Mesothelial cell of epicardium (in vitro differentiated cells): ENCODE measurements at places on chromosomes 1 and 21. TPM values are rescaled to one million over a fixed set of nuclear protein-coding genes. Genes with fewer than 3 reads are reported as not detected.

Gene UTS2
- total RNA-seq, result not detected in 3 replicates

Gene ACKR1
- 0.34 to 0.53 TPM (median 0.38 TPM) in 3 replicates for total RNA-seq

Gene TMOD4
- total RNA-seq, result 0.77 to 1.7 TPM (median 1.1 TPM) in 3 replicates

Gene LENEP
- total RNA-seq, result 0.49 to 1.3 TPM (median 0.87 TPM) in 3 replicates

DNA sequence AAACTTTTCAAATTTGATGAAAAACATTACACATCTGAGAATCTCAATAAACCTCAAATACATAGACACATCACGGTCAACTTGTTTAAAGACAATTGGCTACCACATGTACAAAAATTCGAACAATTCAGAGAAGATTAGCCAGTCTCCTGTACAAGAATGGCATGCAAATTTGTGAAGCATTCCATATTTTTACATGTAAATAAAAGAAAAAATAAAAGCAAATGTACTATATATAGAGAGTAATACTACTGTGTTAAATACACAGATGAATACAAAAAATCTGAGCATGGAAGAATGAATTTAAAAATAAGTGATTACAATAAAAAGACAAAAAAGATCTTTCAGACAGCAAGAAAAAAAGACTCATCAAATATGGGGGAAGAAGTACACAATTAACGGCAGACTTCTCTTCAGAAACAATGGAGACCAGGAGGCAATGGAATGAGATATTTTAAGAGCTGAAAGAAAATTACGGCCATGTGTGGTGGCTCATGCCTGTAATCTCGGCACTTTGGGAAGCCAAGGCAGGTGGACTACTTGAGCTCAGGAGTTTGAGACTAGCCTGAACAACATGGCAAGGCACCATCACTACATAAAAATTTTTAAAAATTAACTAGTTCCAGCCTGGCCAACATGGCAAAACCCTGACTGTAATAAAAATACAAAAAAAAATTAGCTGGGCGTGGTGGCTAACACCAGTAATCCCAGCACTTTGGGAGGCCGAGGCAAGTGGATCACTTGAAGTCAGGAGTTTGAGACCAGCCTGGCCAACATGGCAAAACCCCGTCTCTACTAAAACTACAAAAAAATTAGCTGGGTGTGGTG, 23.2 kb downstream of the HAX1 start:
- DNase-seq, result no peak
- no peak overlapping the region for H3K4me3 ChIP-seq
- H3K4me1 ChIP-seq, result peaks cover 4% of the 10 kb centered on the region
- peaks cover 3% of the 10 kb centered on the region for H3K36me3 ChIP-seq
- no peaks in the 10 kb centered on the region for H3K27me3 ChIP-seq
- no peak overlapping the region for H3K27ac ChIP-seq

GRCh38 chr21:26846036-26846931, 1.1 kb upstream of the ADAMTS1 start:
- no peaks in the 10 kb centered on the region for H3K27me3 ChIP-seq
- H3K4me3 ChIP-seq, result peak overlapping the region; percentile 95
- peaks cover 43% of the 10 kb centered on the region for H3K4me1 ChIP-seq
- H3K36me3 ChIP-seq, result peaks cover 10% of the 10 kb centered on the region

DNA sequence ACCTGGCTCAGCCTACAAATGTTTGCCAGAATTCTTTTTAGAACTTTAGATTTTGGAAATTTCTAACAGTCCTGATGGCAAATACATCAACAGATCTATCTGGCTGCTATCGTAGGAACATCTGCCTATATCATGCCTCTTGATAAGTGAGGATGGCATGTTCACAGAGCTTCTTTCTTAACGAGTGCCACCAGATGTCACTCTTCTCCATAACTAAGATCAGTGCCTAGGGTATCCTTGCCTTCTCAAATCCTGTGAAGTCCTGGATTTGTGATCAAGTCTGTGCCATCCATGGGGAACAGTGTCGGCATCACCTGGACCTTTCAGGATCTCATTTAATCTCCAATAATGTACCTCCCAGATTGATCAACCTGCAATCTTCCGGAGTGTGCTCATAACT, 36.5 kb upstream of the CD5L start:
- H3K36me3 ChIP-seq, result no peaks in the 10 kb centered on the region
- no peak for DNase-seq

- no peaks in the 10 kb centered on the region for H3K36me3 ChIP-seq
- H3K4me3 ChIP-seq, result no peak overlapping the region
- no peak overlapping the region for H3K27ac ChIP-seq
- no peak for DNase-seq
Measured at GRCh38 chr1:63915121-63915520, 141.3 kb downstream of the ROR1 start.

DNA sequence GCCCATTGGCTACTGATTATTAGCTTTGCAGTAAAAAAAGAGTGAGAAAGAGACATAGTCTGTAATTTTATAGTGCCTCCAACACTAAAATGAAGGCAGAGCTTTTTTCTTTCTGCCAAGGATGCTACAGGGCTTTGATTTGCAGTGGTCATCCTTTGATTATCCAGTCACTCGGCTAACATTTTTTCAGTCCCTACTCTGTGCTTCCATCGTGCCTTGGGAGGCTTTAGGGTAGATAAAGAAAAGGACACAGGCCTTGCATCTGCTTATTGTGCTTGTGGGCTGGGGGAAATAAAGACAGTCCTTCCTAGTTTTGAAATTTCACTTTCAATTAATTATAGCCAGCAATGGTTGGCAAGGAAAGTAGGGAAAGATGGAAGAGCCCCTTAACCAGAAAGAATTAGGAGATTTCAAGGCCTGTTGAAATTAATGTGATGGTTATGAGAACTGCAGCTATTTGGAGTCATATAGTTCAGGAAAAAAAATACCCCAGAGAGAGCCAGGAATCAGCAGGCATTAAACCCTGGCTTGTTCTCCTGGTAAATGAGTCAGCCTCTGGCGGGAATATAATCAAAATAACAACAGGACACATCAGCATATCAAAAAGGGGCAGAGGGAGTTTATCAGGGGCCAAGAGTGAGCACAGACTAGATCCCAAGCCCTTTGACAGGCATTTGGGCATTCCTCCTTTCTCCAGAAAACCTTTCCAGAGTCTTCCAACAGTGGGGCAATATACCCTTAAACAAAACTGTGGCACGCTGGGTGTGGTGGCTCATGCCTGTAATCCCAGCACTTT, 27.4 kb downstream of the CACHD1 start:
- peaks cover 36% of the 10 kb centered on the region for H3K4me1 ChIP-seq
- H3K36me3 ChIP-seq, result no peaks in the 10 kb centered on the region
- H3K27me3 ChIP-seq, result no peaks in the 10 kb centered on the region

GRCh38 chr1:169186106-169186505, 79.6 kb downstream of the ATP1B1 start:
- no peak overlapping the region for H3K4me3 ChIP-seq
- H3K4me1 ChIP-seq, result peaks cover 11% of the 10 kb centered on the region
- no peak for DNase-seq
- peaks cover 18% of the 10 kb centered on the region for H3K36me3 ChIP-seq
- H3K27ac ChIP-seq, result no peak overlapping the region

DNA sequence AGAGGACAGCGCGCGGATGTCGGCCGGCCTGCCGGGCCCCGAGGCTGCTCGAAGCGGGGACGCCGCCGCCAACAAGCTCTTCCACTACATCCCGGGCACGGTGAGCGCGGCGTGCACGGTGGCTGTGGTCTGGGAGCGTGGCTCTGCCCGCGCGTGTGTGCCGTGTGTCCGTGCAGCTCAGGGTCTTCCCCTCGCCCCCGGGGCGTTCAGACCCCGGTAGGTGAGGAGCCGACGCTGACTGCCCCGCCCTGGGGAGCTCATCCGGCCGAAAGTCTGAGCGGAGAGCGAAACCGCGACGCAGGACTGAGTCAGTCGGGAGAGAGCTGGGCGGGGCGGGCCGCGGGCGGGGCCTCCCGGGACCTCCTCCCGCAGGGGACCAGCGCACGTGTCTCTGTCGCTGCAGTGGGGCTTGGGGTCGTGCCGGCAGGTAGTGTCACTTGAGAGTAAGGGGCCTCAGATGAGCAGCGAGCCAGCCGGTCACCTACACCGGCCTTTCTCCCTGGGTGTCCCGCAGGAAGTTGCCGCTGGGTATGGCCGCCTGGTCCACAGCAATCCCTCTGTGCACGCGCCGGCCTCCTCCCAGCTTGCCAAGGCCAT, 520 bp downstream of the PLEKHN1 start:
- H3K4me3 ChIP-seq, result peak overlapping the region; percentile 69
- H3K27ac ChIP-seq, result no peak overlapping the region
- peaks cover 17% of the 10 kb centered on the region for H3K27me3 ChIP-seq
- no peak for DNase-seq
- peaks cover 2% of the 10 kb centered on the region for H3K36me3 ChIP-seq
- peaks cover 5% of the 10 kb centered on the region for H3K4me1 ChIP-seq

DNA sequence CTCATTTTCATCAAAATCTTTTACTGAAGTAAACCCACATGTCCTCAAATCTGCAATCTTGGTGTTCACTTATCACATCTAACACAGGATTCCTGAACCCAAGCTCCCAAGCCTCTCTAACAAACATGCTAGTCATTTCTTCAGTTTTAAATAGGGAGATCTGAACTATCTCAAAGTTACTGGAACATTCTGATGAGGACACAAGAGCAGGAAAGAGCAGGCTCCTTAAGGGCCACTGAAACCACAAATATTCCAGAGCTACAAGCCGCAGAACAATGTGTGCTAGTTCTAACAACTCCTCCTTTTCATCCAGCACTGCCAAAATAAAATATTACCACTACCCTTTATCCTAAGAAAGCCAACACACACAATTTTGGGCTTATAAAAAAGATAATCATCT, 38.9 kb downstream of the WARS2 start:
- no peaks in the 10 kb centered on the region for H3K27me3 ChIP-seq
- H3K27ac ChIP-seq, result no peak overlapping the region
- H3K36me3 ChIP-seq, result no peaks in the 10 kb centered on the region
- no peaks in the 10 kb centered on the region for H3K4me1 ChIP-seq
- H3K4me3 ChIP-seq, result no peak overlapping the region
- DNase-seq, result no peak

DNA sequence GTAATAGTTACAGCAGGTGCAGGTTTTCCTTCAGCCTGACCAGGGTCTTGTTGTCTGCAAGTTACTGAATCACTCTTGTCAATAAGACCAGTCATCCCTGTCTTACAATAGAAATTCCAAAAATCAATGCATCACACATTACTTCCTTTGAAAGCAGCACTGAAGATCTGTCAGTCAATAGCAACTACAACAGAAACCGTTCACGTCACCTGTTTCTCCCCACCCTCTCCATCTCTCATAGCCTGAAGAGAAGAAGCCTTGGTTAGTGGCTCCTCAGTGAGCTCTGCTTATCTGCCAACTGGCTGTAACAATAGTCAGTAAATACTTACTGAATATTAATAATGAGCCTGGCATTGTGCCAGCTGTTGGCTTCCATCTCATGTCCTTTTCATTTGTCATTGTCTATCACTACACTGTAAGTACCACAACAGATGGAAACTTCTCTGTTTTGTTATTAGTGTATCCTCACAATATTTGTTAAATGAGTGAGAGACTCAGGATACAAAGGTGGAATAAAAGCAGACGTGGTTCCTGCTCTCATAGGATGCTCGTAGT, 195.2 kb downstream of the S1PR1 start:
- no peaks in the 10 kb centered on the region for H3K27me3 ChIP-seq
- no peak overlapping the region for H3K27ac ChIP-seq
- DNase-seq, result no peak
- H3K4me3 ChIP-seq, result no peak overlapping the region

DNA sequence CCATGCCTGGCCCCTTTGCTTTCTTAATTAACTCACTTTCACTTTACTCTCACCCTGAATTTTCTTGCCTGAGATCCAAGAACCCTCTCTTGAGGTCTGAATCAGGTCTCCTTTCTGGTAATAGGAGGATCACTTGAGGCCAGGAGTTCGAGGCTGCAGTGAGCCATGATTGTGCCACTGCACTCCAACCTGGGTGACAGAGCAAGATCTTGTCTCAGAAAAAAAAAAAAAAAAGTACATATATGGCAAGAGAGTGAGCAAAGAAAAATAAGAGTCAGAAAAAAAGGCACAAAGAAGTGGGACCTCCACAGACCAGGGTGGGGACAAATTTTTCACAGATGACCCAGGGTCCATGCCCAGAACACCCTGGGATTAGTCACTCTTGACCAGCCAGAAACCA, 34.1 kb upstream of the RD3 start:
- no peak overlapping the region for H3K4me3 ChIP-seq
- H3K4me1 ChIP-seq, result peaks cover 2% of the 10 kb centered on the region
- no peak overlapping the region for H3K27ac ChIP-seq
- no peak for DNase-seq
- H3K27me3 ChIP-seq, result no peaks in the 10 kb centered on the region
- no peaks in the 10 kb centered on the region for H3K36me3 ChIP-seq

DNA sequence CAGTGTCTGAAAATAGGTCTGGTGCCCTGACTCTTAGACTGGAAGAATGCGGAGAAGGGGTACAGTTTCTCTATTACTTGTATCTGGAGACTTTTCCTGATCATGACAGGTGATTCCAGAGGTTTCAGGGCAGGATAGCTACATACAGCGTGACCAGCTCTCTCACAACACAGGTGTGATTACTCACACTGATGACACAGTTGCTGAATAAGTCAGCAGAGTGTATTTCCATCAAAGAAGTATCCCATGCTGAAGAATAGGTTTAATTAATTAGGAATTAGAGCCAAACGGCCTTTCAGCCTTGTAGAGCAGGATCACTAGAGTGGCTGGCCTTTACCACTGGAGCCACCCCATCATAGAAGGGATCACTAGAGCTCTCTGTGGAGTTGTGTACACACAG, 298.6 kb downstream of the LMX1A start:
- H3K4me3 ChIP-seq, result no peak overlapping the region
- no peak overlapping the region for H3K27ac ChIP-seq
- DNase-seq, result no peak
- no peaks in the 10 kb centered on the region for H3K36me3 ChIP-seq
- no peaks in the 10 kb centered on the region for H3K27me3 ChIP-seq
- H3K4me1 ChIP-seq, result peaks cover 12% of the 10 kb centered on the region

DNA sequence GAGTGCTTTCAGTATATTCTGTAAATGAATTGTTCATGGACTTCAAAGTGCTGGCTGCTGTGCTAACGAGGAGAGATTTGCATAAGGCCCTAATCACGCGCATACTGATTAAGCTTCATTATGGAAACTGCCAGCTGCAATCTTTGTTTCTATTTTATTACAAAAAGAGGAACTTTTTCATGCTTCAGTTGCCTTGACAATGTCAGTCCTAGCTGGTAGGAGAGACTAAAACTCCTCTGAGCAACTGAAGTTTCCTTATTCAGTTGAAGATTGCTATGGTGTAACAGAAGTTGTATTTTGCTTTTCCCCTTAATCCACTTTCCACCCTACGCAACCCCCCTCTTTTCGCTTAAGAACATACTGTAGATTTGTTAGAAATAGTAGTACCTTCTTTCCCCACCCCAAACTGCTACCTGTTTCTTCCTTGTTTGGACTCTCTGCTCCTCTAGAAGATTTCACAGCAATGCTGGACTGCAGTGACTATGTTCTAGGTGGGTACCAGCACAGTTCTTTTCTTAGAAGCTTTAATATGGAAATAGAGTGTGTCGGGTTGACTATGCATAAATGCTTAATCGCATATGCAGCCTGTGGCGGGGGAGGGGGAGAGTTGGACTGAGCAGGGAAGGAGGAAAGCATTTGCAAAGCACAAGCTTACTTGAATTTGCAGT, 108.3 kb downstream of the POU2F1 start:
- H3K27ac ChIP-seq, result no peak overlapping the region
- H3K36me3 ChIP-seq, result peaks cover 17% of the 10 kb centered on the region
- no peaks in the 10 kb centered on the region for H3K27me3 ChIP-seq
